HS-5 (cell line): ENCODE measurements at places on chromosomes 6 and 20.

DNA sequence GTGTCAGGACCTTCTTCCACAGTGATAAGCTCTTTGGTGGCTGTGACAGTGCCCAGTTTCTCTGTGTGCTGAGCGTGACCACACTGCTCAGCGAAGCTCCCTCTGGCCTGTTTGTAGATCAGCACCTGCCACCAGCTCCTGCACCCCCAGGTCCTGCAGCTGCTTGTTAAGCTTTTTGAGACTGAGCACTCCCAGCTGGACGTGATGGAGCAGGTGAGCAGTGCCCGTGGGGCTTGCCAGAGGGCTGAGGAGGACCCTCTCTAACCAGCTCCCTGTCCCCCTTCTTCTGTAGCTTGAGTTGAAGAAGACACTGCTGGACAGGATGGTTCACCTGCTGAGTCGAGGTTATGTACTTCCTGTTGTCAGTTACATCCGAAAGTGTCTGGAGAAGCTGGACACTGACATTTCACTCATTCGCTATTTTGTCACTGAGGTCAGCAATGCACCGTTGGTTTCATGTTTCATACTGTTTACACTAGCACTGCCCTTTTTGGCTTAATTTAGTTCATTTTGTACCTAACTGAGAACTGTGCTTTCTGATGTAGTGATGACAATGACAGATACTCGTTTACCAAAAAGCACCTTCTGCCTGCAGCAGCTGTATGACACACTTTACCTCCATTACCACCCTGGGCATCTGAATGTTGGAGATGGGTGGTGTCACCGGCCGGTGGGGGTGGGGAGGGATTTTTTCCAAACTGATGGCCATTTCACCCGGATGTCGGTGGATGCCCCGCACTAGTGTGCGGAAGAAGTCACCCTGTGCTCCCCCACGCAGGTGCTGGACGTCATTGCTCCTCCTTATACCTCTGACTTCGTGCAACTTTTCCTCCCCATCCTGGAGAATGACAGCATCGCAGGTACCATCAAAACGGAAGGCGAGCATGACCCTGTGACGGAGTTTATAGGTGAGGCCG, 12.5 kb downstream of the NELFCD start:
- DNase-seq = no peak

GRCh38 chr6:113513086-113513485, 344.1 kb upstream of the MARCKS start:
- no peak for DNase-seq

DNA sequence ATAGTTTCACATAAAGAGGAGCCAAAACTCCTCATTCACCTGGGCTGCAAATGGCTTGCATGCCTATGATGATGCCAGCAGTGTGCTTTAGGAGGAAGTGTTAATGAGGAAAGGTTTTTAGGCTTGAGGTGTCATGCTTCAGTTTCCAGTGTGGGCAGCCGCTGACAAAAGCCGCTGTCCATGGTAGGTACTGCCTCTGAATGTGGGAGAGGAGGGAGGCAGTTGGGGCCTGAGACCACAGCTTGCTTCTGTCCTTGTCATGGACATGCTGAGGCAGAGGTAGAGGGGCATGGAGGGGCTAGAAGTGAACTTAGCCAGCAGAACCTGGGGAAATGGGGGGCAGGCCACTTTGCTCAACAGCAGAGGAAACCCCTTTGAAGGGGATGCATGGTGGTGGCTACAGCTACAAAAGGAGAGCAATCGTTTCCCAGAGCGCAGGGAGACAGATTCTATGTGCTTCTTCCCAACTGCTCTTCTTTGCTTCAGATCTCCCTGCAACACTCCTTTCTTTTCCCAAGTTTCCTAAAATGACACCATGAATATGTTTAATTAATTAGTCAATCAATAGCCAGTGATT, 372.1 kb upstream of the CNR1 start:
- no peak for DNase-seq

DNA sequence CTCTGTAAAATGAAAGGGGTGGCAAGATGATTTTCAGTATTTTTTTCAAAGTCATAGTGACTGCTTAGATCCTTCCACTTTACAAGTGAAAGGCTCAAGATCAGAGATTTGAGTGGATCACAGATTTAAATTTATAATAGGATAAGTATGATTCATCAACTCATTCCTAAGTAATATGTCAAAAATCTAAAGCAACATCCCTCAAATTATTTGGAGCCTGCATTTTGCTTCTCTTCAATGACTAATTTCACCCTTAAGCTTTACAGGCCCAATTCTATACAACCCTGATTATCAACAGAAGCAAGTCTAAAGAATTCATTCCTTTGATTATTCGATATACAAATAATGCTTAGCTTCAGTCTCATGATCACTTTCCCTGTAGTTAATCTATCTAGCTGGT, 93.9 kb upstream of the HEY2 start:
- DNase-seq = no peak

DNA sequence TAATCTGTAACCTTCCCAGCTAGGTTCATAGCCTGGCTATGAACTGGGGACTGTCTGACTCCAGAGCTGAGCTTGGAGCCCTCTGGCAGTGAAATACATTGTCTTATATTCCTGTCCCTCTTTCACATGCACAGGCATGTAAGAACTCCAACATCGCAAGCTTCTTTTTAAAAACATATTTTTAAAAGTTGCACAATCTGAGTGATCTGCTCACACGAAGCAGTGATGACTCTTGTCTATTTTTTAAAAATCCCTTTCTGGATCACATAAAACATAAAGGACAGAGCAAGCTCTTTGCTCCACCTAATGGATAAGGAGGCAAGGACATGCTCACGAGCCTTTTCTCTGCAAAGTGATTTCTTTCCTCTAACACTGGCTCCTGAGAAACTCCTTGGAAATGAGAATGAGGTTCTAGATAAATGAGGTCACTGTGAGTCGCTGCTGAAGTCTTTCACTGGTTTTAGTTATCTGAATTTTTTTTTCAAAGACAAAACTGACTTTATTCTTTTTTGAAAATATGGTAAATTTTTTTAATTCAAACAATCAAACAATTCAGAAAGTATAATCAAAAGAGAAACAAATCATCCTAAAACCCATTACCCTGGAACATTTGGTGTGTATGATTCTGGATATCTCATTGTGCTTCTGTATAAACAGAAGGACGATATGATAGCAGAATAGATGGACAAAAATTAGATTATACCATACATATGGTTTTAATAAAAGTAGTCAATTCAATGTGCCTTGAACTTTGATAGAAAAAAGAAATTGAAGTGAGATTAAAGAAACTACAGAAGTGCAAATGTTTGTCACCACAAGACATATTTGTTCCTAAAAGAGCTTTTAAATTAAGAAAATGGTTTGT, 30.8 kb downstream of the IL20RA start:
- no peak for DNase-seq
